ENCODE measurements at places on chromosomes 7 and 10.

DNA sequence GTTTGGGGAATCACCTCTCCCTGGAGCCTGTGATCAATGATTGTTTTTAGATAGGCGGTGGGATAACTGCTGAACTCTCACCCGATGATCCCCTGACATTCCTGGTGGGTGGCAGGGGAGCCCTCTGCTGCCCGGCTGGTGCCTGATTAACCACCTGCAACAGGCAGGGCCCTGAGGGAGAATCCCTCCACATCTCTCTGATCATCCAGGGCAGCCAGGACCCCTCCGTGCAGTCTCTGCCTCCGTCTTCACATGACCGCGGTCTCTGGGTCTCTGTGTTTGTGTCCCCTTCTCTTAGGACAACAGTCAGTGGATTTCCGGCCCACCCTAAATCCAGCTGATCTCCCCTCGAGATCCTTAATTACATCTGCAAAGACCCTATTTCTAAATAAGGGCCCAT lies 17.4 kb downstream of the CALML5 start:
- no peak for DNase-seq

DNA sequence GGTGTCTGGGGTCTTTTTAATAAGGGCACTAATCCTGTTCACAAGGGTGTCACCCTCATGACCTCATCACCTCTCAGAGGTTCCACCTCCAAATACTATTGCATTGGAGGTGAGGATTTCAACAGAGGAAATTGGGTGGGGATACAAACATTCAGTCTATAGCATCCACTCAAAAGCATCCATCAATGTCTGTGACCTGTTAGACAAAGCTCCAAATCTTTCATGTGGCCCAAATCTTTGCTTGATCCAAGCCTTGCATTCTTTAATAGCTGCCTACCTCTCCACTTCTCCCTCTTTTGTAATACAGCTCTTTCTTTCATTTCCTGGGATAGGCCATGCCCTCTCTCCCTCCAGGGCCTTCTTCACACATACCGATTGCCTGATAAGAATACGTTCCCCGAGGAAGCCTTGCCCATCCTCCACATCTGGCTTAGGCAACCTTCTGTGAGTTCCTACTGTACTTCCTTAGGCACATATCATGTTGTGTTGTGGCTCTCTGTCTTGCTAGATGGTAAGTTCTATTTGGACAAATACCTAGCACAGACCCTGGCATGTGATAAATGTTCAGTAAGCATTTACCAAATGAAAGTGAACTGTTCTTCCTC lies 66.1 kb downstream of the CREM start:
- no peak for DNase-seq

GRCh38 chr7:126608339-126608776 lies 644.4 kb downstream of the GRM8 start:
- no peak for DNase-seq

- DNase-seq: no peak
Observed at GRCh38 chr10:55500931-55501559, 700.0 kb upstream of the PCDH15 start.

- DNase-seq: no peak
Observed at GRCh38 chr7:51114501-51114900, 202.1 kb downstream of the COBL start.

GRCh38 chr7:19091550-19092200 lies 25.8 kb downstream of the TWIST1 start:
- no peak for DNase-seq

DNA sequence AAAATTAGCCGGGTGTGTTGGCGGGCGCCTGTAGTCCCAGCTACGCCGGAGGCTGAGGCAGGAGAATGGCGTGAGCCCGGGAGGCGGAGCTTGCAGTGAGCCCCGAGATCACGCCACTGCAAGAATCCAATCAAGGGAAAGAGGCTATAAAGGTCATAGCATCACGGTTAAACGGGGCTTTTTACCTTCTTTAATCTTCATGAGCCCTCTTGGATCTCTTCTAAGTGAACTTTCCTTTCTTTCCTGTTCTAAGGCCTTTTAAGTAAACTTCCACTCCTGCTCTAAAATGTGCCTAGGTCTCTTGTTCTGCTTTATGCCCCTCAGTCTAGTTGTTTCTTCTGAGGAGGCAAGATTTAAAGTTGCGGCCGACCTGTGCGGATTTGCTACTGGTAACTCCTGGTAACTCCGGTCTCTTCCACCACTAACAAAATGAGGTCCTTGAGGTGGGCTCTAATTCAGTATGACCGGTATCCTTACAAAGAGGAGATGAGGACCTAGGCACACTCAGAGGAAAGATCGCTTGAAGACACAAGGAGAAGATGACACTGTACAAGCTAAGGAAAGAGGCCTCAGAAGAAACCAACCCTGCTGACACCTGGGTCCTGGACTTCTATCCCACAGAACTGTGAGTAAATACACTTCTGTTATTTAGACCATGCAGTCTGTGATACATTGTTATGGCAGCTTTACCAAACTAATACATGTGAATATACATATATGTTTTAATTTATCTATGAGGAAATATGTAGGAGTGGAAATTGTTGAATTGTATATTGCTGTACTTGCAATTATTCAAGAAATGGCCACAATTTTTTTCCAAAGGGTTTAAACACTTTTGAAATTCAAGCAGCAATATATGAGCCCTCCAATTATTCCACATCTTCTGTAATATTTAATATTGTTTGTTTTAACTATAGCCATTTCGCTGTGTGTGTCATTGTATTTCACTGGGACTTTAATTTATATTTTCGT lies 331.5 kb upstream of the CNTNAP2 start:
- DNase-seq: no peak

GRCh38 chr7:142250705-142251104 lies 7.2 kb downstream of the PRSS58 start:
- DNase-seq: no peak
